HL-60 (cell line): ENCODE measurements at places on chromosomes 16 and 17.

DNA sequence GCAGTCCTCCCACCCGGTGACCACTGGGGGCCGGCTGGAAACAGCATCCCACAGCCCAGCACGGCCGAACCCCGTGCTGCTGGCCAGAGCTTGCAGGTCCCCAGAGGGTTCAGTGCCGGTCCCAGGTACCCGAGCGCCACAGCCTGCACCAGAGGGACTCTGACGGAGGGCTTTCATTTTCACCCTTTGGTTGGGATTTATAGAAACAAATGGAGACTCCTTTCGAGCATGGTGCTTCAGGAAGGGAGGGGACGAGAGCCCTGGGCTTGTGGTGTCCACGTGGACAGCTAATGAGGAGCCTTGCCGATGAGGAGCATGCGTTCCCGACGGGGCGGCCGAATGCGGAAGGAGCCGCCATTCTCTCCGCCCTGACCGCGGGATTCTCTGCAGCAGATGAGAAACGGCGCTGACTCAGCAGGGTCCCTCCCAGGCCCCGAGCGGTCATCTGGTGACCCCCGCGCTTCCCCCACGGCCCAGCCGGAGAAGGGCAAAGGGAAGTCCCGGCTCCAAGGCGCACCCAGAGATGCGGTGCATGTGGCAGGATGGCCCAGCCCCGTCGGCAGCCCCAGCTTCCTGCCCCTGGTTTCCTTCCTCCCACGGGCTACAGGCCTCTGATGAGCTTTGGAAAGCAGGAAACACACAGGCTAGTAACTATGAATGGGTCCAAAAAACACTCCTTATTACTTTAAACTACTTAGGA lies 9.8 kb downstream of the SLC38A10 start:
- DNase-seq, result peak; percentile 86

GRCh38 chr17:18379246-18380146 lies 1.9 kb downstream of the EVPLL start:
- DNase-seq, result no peak

- DNase-seq, result no peak
These were observed 71.1 kb downstream of the TMEM114 start for GRCh38 chr16:8519179-8519578.

DNA sequence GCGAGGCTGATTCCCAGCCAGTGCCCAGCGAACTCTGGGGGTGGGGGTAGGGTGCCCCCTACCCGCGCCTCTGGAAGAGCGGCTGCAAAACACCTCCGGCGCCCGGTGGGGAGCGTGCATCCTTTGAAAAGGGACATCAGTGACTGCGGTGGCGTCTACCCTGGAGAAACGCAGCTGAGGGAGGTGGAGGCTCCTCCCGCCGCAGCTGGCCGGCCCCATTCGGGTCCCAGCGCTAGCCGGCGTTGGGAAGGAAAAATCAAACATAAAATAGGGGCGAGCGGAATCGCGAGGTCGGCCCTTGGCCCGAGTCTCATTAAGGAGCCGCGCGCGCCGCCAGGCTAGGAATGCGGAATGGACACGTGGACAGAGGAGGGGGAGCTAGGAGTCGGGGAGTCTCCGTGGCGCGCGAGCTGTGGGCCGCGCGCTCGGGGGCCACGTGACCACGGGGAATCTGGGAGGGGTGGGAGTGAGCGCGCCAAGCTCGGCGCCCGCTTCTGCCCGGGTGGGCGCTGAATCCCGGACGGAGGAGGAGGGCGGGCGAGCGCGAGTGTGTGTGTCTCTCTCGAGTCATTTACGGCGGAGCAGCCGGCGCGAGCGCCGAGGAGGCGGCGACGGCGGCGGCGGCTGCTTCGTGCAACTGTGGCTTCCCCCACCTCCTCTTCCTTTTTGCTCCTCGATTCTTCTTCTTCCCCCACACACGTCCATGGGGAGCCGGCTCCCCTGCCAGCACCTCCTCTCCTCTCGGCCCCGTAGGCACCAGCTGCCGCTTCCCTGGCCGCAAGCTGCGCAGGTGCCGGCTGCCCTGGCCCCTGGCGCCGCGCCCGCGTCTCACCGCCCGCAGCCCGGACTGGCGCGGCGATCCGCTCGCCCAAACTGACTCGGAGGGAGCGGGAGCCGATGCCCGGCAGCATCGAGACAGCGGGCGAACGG lies at the start of gene TMEM132E:
TSS of gene TMEM132E (plus strand) at position 566 of the 930 bp plus-strand sequence. CDS start 1,495 bp downstream, outside the sequence.
- DNase-seq, result no peak

DNA sequence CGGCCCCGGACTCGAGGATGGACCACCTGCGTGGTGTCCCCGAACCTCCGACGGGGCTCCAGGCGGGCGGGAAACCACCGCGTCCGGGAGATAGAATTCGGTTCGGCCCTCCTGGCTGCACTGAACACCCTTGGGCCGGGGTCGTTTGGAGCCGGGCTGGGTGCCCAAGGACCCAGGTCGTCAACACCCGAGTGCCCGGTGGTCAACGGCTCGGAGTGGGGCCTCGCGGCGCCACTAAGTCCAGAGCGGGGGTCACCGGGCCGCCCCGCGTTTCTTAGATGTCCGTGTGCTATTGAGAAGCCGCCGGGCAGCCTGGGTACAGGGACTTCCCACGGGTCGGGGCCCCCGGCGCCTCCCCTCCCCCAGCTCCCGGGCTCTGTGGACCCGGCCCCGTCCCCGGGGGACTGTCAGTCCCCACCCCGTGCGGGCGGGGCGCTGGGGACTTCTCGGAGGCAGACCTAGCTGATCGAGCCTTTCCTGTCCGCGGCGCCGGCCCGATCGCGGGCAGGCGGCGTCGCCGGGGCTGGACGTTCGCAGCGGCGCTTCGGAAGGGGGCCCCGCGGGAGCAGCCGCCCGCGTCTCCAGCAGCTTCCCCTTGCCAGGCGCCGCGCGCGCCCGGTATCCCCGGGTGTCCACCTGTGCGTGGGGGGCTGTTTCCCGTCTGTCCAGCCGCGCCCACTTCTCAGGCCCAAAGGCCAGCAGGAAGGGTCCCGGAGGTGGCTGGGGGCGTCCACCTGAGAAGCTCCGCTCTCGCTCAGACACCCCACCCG lies 655 bp upstream of the NPTX1 start:
- no peak for DNase-seq

DNA sequence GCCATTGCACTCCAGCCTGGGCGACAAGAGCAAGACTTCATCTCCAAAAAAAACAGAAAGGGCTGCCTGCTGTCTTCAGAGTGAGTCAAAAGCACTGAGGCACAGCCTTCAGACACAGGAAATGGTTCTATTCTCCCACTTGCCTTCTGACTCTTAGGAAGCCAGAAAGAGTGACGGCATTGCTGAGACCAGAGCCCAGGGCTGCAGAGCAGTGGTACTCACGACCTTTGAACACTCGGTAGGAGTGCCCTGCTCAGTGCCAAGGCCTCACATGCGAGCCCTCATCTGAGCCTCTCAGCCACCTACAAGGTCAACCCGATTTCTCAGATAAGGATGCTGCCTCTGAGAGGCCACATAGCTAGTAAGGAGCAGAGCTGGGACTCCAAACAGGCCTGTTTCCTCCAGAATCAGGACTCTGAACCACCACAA lies 3.5 kb upstream of the ITGAE start:
- DNase-seq, result no peak

GRCh38 chr17:21034340-21035235 lies 8.2 kb downstream of the USP22 start:
- DNase-seq, result peak; percentile 35

- peak; percentile 81 for DNase-seq
These were observed 78.8 kb downstream of the WIPI1 start for GRCh38 chr17:68378268-68379176.

DNA sequence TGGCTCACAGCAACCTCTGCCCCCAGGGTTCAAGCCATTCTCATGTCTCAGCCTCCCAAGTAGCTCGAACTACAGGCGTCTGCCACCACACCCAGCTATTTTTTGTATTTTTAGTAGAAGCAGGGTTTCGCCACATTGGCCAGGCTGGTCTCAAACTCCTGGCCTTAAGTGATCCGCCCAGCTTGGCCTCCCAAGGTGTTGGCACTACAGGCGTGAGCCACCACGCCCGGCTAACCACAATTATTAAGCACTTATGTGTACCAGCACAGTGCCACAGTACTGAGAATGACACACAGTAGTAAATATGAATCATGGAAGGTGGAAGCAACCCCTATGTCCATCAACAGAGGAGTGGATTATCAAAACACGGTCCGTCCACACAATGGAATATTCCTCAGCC lies 49.8 kb downstream of the COTL1 start:
- DNase-seq, result no peak

DNA sequence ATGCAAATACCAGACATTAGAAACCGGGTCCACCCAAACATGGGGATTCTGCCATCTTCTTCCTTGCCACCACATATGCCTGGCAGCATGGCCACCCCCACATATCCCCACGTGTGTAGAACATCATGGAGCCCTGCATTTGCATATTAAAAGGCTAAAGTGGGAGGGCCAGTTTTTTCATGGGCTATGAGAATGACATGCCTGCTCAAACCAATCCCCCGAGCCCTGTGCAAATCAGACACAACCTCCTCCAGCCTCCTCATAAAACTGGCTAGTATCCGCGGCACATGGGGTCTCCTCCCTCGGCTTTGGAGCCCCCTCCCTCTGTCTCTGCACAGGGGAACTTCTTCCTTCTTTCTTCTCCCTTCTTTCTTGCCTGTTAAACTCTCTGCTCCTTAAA lies 174.9 kb upstream of the WSCD1 start:
- DNase-seq, result no peak

DNA sequence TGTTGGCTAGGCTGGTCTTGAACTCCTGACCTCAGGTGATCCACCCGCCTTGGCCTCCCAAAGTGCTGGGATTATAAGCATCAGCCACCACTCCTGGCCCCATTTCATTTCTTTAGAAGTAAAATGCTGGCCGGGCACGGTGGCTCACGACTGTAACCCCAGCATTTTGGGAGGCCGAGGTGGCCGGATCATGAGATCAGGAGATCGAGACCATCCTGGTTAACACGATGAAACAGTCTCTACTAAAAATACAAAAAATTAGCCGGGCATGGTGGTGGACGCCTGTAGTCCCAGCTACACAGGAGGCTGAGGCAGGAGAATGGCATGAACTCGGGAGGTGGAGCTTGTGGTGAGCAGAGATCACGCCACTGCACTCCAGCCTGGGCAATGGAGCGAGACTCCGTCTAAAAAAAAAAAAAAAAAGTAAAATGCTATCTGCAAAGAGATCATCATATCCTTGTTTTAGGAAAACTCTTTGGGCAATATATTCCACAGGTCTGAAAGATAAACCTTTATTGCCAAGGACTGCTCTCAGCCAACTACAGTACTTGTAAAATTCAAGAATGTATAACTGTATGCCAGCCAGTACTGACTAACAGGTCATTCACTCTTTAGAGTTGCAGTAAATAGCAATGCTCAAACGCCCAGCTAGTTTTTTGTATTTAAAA lies 3.8 kb downstream of the GJC1 start:
- no peak for DNase-seq

DNA sequence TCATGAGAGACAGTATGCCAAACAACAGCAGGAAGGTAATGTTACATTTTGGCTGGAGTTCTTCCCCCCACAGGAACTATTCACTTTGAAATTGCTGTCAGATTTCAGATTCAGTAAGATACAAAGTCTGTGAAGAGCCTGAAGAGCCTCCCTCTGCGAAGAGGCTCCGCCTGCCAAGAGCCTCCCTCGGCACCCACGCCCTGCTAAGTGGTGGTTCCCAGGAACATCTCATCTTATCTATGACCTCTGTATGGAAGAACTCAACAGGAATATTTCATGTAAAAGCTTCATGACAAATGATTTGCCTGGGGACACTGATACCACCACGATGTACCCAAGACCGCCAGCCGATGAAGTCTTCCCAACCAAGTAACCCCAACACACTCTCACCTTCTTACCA lies 3.2 kb downstream of the ZC3H7A start:
- no peak for DNase-seq

- DNase-seq, result no peak
These were observed 2.7 kb downstream of the PLEKHH3 start for GRCh38 chr17:42673885-42674754.

DNA sequence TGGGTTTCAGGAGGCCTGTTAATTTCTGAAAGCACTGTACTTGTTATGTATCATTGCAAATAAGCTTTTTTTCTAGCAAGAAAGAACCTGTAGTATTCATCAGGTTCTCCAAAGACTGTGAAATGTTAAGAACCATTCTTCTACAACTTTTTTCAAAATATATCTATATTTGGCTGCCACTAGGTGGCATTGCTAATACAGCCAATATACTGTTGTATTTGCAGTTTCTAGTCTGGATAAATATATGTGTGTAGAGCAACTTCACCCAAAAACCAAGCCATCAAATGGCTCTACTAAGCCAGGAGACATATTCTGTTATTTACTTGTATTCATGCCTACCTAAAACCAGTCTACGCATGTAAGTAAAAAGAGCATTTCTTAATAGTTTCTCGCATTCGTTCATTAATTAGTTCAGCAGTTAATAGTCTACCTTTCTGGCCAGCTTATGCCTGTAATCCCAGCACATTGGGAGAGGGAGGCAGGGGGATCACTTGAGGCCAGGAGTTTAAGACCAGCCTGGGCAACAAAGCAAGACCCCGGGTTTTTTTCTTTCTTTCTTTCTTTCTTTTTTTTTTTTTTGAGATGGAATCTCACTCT lies 39.5 kb downstream of the VMP1 start:
- DNase-seq, result peak; percentile 14

DNA sequence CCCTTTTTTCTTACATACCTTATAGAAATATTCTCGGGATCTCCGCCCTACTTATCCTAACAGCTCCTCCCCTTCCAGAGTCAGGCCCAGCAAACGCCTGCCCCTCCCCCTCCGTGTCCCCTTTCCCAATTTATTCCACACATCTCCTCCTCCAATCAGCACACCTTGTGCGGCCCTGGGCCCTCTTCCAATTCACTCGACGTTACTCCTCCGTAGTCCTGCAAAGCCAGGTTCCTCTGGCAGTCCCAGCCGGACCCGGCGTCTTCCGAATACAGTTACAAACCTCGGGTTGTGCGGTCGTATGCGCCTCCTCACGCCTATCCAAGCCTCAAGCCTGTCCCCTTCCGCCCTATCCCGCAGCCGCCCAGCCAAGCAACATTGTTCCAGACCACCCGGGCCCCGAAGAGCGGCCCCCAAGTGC lies 677 bp downstream of the CBX1 start:
- DNase-seq, result peak; percentile 40

DNA sequence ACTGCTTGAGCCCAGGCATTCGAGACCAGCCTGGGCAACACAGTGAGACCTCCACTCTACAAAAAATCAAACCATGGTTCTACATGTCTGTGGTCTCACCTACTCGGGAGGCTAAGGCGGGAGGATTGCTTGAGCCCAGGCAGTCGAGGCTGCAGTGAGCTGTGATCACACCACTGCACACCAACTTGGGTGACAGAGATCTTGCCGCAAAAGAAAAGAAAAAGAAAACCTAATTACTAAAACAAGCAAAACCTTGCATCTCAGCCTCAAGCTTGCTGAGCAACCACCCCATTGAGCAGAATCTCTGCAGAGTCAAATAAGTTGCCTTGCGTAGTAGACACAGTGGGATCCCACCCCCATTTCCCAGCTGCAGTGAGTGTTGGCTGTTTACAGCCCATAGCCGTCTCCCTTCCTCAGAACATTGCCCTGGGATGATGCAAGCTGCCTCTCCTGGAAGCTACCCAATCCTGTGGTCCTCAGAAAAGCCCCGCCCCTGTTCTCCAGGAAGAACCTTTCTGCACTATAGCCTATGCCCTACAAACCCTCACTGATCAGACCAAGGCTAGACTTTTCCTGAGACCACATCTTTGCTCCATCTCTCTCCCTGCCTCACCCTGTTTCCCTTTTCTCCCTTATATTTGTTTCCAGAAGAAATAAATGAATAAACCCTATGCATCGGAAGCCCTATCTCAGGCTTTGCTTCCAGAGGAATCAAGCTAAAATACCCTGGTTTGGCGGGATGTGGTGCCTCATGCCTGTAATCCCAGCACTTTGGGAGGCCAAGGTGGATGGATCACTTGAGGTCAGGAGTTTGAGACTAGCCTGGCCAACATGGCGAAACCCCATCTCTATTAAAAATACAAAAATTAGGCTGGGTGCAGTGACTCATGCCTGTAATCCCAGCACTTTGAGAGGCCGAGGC lies 16.7 kb upstream of the ERN2 start:
- peak; percentile 54 for DNase-seq
